ENCODE measurements at places on chromosomes 4 and X.

DNA sequence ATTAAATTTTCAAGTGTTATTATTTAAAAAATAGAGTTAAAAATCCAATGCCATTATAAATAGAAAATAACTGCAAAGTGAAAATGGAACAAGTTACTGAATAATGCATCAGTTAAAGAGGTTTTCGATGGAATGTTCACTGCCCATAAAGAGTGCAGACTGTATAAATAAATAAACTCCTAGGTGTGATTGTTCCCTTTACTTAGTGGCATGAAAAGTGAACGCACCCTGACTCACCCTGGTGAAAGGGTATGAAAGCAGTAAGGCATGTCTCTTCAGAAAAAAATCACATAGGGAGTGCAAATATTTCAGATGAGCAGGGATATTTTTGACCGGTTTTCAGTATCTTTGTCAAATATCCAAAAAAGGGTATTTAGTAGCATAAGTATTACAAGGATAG lies 387.8 kb downstream of the DCAF12L2 start:
- no peak for DNase-seq

DNA sequence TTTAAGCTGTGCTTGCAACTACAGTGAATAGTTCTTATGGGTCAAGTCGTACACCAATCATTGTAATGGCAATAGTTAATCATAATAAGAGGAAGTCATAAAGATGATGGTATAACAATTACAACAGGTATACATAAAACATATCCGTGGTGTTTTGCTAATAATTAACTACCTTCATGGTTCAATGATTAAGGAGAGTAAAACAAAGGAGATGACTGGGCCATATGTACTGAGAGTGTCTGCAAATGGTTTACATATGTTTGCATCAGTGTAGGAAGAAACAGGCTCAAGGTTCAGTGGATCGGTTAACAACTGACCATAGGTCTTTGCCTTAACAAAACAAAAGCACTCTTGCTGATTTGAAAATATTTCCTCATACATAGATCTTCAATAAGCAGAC lies 253.0 kb downstream of the COX7B2 start:
- DNase-seq, result no peak

GRCh38 chrX:120299928-120300327 lies 11.3 kb downstream of the TMEM255A start:
- DNase-seq, result no peak

DNA sequence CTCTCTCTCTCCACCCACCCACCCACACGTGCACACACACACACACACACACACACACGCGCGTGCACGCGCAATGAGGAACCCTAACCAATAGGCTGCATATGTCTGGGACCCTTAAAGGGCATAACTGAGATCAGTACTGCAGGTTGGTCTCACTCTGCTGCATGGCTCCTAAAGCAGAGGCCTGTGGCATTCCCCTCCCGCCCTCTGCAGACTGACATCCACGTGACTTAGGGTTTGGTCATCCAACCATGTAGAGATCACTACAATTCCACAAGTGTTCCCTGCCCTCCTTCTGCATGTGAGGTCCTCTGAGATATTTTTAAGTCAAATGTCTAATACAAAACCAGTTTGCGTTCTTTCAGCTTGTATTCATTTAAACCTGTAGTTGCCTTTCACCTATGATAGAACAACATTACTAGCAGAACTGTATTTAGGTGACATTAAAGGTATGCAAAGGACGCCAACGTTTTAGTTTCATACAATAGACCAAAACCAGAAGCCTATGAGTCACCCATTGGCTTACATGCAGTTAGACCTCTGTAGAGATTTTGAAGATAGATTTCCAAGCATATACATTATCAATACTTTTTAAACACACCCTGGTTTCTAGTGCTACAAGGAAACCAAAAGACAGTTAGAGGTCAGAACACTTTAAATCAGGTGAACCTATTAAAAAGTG lies 10.1 kb downstream of the XAGE5 start:
- no peak for DNase-seq

GRCh38 chr4:26116057-26116456 lies 202.0 kb downstream of the SMIM20 start:
- DNase-seq, result no peak

- no peak for DNase-seq
These were observed 5.1 kb downstream of the STARD8 start for GRCh38 chrX:68652326-68653170.

- no peak for DNase-seq
These were observed 126.3 kb downstream of the RAPGEF2 start for GRCh38 chr4:159229164-159229563.

GRCh38 chr4:127604949-127605709 lies 27.6 kb upstream of the INTU start:
- peak; percentile 71 for DNase-seq

GRCh38 chrX:136147976-136148375 lies 643 bp downstream of the FHL1 start:
- no peak for DNase-seq

DNA sequence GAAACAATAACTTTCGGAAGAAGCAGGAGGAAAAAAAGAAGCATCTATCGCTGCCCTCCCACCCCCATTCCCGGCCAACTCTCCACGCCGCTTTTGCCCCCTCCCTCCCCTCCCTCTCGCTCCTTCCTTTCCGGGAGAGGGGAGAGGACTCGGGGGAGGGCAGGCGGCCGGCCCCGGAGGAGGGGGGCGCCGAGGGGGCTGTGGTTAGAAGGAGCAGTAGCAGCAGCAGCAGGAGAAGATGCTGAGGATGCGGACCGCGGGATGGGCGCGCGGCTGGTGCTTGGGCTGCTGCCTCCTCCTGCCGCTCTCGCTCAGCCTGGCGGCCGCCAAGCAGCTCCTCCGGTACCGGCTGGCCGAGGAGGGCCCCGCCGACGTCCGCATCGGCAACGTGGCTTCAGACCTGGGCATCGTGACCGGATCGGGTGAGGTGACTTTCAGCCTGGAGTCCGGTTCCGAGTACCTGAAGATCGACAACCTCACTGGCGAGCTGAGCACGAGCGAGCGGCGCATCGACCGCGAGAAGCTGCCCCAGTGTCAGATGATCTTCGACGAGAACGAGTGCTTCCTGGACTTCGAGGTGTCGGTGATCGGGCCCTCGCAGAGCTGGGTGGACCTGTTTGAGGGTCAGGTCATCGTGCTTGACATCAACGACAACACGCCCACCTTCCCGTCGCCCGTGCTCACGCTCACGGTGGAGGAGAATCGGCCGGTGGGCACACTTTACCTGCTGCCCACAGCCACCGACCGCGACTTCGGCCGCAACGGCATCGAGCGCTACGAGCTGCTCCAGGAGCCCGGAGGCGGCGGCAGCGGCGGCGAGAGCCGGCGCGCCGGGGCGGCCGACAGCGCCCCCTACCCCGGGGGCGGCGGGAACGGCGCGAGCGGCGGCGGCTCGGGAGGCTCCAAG lies 1.3 kb downstream of the PCDH7 start:
- peak; percentile 26 for DNase-seq

- no peak for DNase-seq
These were observed 11.5 kb downstream of the XIAP start for GRCh38 chrX:123871309-123871708.

DNA sequence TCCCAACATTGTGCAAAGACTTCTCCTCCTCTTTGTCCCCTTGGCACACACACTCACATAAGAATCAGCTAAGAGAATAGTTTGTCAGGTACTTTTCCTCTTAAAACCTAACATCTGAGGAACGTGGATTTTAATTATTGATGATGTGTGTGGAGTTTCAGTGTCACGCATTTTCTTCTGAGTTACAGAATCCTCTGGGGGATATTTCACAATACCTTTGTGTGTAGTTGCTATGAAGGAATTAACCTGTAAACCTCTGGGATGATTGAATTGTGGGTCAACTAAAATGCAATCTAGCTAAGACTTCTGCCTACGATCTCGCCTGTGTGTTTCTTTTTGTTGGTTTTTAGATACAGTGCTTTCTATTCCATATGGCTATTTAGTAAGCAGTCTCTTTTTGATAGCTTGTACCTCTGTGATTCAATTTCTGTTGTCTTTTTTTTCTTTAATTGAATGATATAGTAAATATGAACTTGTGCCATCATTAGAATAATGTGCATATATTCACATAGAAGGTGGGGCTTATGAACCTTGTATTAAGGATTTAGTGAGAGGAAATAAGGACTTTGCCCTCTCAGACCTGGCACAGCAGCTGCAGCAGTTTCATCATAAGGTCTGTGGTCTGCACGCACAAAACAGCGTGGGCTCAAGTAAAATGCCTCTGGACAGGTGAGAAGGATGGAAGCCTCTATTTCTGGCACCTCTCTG lies 99.2 kb downstream of the TSPAN7 start:
- no peak for DNase-seq

- no peak for DNase-seq
These were observed 6.4 kb downstream of the ELK1 start for GRCh38 chrX:47643926-47644325.

- peak; percentile 80 for DNase-seq
These were observed 98.9 kb downstream of the HPGD start for GRCh38 chr4:174423257-174423944.
